ENCODE measurements at places on chromosomes 11 and 22.

- DNase-seq, result no peak
Measured at GRCh38 chr11:126793596-126793995, 207.0 kb downstream of the KIRREL3 start.

GRCh38 chr11:12817681-12818332, 143.6 kb downstream of the TEAD1 start:
- DNase-seq, result no peak

DNA sequence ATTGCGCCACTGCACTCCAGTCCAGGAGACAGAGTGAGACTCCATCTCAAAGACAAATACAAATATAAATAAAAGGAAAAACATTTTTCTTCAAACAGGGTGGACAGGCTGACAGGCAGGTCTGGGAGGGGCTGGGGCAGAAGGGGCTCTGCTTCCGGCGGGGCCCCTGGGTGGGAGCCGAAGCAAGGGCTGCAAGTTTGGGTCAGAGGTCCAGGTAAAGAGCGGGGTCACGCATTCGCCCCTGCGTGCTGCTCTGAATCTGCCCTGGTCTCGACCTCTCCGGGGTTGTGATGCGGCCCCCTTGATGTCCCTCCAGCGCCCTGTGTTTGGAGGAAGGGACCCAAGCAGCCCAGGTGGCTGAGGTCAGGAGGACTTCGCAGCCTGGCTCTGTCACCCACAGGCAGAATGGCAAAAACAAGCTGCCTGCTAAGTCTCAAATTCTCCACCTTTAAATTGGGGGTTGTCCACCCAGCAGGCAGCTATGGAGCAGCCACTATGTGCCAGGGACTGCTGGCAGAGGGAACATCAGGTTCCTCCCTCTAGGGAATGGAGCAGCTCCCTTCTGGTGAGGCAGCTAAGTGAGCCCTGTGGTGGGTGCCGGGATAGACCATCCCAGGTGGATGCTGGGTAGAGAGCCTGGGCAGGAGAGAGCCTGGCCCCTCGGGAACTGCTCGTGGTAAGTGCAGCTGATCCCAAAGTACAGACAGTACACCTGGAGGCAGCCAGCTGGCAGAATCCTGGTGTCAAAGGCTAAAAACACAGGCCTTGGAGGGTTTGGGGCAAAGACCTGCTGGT, 10.3 kb upstream of the PHF21B start:
- DNase-seq, result no peak

GRCh38 chr11:126606484-126606883, 251.0 kb downstream of the ST3GAL4 start:
- no peak for DNase-seq

DNA sequence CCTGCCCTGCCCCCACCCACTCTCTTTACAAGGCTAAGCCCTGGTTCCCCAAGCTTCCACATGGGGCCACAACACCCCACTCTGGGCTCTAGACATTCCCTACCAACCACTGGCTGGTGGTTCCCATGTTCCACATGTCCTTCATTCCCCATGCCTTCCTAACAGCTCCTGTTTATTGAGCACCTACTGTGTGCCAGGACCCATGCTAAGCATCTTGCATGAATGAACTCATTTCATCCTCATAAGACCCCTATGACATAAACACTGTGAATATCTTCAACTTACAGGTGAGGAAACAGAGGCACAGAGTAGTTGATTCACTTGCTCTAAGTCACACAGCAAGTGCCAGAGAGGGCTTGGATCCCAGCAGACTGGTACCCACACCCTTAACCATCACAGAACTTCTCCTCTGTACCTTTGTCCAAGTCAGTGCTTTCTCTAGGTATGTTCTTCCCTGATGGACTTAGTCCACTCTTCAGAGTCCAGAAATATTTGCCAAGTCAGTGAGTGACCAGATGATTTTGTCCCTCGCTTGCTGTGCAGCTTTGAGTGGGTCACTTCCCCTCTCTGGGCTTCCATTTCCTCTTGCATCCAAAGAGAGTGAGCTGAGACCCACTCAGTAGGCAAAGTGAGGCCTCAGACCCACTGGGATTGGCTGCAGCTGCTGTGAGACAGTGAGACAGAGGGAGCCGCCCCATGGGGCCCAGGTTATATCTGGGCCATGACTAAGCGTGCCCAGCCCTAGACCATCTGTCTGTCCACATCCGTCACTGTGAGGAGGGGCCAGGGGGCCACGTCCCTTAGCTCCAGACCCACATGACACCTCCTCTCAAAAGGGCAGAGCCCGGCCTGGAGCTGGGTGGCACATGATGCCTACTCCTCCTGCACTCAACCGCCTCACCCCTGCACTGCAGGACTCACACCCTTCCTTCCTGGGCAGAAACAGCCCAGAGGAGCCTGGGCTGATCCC, 132.4 kb downstream of the MN1 start:
- no peak for DNase-seq

DNA sequence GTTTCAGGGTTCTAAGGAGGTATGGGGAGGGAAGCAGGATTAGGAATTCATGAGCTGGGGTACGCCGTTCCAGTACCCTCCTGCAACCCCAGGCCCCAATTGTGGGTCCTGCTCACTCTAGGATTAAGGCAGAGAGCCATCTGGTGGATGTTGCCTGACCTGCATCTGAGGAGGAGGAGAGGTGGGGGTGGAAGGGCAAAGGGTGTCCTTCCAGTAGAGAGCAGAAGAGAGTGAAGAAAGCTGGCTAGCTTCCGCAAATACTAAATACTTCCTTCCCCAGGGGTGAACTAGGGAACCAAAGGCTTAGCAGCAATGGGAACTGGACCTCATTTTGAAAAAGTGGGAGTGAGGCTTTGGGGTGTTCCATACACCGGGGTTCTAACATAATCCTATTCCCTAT, 10.6 kb downstream of the LRRC51 start:
- DNase-seq, result peak; percentile 65

DNA sequence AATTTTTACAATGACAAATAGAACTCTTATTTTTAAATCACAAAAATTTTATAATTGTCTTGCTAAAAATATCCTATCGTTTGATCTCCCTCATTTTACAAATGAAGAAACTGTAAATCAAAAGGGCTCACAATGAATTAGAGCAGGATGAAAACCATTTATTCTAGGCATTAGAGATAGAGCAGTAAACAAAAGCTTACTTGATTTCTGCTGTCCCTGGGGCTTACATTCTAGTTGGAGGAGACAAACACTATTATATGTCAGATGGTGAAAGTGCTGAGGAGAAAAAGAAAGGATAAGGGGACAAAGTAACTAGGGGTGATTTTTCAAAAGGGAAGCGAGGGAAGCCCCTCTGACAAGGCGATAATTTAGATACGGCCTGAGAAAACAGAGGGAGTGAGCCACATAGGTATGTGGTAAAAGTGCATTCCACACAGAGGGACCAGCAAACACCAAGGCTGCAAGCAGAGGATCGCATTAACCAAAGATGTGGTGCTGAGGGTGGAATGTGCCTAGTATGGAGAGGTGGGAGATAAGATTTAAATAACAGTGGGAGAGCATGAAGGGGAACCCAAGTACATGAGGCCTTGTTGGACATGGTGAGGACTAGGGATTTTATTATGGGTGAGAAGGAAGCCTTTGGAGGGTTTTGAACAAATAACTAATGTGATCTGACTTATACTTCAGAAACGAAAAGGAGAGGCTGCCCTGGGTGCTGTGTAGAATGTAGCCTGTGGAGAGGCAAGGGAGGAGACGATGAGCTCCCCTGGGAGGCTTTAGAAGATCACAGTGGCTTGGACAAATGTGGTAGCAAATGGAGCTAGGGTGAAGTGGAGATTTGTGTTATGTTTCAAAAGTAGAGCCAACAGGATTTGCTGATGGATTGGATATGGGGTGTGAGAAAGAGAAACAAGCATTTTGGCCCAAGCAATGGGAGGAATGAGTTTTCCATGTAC, 62.1 kb downstream of the PDHX start:
- no peak for DNase-seq

DNA sequence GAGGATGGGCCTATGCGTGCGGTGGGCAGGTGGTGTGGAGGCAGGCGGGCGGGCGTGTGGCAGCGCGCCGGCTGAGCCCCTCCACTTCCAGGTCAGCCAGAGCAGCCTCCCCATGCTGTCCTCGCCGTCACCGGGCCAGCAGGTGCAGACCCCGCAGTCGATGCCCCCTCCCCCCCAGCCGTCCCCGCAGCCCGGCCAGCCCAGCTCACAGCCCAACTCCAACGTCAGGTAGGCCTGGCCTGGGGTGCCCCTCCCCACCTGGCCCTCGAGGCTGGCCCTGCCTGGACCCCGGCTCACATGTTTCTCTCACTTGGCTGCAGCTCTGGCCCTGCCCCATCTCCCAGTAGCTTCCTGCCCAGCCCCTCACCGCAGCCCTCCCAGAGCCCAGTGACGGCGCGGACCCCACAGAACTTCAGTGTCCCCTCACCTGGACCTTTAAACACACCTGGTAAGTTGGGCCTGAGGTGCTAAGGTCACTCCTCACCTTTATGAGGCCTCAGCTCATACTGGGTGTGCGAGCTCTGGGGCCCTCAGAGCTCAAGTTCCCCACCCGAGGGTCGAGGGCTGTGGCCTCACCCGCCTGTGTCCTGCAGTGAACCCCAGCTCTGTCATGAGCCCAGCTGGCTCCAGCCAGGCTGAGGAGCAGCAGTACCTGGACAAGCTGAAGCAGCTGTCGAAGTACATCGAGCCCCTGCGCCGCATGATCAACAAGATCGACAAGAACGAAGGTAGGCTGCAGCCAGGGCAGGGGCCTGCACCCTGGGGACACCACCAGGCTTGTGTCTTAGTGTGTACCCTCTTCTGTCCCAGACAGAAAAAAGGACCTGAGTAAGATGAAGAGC, 75.3 kb downstream of the MED15 start:
- no peak for DNase-seq
